Upper lobe of left lung (tissue), 6 donors: ENCODE measurements at places on chromosomes 5 and 9.

DNA sequence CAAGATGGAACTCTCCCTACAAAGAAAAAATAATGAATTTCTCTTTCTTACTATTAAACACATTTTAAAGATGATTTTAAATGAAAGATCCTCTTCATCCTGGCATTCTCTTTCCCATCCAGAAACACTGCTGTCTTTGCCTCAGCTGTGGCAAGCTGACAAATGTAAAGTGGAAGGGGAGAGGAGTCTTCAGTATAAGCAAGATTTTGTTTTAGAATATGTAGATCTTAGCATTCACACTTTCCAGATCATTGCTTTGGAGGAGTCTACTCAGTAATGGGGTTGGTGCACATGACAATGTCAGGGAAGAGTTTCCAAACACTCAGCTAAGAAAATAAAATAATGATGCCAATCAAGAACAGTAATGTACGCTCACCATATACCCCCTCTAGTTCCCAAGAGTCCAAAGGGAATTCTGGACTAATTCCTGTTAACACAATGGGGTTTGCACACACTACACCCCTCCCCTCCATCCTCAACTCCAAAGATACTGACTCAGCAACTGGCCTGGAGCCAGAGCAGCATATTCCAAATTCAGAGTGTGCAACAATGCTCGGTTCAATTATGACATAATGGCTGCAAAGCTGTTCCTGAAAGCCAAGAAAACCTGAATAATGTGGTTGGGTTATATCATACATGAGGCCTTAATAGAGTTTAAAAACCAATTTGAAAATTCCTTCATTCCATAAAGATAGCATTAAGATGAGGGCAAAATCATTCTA is 4.6 kb downstream of the C5orf63 start:
- no peak for DNase-seq

DNA sequence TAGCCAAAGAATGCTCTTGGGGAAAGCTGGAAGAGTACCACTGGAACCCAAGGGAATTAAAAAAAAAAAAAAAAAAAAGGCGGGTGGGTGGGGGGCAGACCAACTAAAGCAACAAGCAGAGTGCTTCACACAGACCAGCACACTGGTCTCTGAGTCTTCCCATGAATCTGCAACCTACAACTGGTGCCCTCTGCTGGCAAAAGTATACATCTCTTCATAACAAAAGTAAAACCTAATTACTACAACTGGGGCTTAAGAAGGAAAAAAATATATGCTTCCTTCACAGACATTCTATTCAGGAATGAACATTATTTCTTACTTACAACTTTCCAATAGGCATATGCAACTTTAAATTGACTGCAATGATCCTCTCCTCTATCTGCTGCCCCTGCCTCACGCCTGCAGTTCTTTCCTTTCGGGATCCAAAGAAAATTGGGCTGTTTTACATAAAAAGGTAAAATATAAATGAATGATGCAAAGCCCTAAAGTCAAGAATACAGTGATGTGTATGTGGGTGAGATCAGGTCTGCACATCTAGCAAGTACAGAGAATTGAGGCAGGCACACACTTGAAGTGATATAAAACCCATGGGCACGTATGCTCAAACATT is 7.2 kb upstream of the KLHL3 start:
- DNase-seq, result no peak

DNA sequence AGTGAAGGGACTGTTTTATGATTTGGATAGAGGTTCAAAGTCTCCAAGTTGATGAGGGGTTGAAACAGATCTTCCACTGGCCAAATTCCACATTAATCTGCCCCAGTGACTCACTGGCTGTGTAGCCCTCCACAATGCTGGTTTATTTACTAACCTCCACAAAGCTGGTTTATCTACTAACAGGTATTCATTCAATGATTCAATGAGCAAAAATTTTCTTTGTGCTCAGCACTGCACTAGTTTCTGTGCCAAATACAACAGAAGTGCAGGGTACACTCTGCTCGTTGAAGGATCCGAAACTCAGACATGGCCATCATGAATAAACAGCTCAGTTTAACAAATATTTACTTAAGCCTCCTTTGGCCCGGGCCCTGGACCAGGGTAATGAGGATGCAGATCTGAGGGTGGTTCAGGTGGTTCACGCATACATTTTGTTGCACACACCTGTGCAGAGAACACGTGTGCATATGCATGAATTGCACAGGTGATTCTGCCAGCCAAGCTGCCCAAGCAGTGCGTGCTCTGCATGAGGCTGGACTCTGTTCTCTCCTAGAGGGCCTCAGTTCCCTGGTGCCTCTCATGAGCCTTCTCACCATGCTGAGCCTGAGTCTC is 71.0 kb downstream of the SH3PXD2B start:
- DNase-seq, result no peak

DNA sequence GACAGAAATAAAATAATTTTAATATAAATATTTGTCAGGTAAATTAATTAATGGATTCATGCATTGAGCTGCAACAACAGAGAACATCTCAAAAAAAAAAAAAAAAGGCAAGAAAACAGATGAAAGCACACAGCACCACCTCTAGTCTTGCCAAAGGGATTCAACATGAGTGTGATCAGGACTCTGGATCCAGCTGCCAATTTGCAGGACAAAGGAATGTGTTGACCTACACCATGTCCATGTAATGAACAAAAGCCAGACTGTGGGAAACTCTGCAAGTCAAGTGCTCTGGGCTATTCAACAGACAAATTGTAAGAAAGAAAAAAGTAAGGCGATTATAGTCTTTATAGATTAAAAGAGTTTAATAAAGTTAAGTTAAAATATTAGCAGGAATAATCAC is 769.3 kb downstream of the TLR4 start:
- DNase-seq, result no peak

DNA sequence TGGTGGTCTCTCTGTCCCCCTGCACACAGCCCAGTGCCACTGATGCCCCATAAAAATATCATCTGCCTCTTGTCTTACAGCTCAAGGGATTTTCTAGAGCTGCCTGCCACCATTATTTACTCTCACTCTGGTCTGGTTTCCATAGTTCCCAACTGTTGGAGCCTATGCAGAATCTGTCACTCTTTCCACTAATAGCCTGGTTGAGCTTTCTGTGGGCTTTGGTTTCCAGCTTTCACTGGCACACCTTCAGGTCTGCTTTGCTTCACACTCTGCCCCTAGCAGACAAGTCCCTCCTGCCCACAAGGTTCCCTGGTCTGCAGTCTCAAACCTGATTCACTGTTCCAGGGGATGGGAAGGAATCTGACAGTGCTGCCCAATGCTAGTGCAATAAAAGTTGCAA is 103.0 kb upstream of the FTMT start:
- no peak for DNase-seq

DNA sequence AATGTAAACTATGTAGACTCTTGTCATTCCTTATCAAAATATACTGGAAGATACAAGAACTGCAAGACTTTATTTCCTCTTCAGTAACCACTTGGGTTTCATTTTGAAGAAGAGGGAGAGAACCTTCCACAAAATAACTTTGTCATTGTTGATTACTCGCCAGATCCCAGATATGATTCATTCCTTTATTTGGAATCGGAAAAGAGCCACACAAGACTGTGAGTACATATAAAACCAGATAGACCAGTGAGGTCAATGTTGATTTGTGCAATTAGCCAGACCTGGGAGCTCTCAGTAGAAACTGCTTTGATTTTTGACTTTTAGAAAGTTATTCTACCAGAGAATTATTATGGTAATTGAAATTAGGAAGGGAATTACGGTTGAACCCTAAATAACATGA is 146.1 kb downstream of the TMEM167A start:
- DNase-seq, result no peak

- no peak for DNase-seq
Observed at GRCh38 chr9:132472199-132472598, 62.2 kb downstream of the CFAP77 start.
